ENCODE measurements at places on chromosomes 1 and 21.

- no peak for DNase-seq
Measured at GRCh38 chr1:228340686-228341449, 65.8 kb downstream of the TRIM11 start.

- peak; percentile 86 for DNase-seq
Measured at GRCh38 chr1:9438431-9439073, 100.7 kb upstream of the SLC25A33 start.

- DNase-seq: no peak
Measured at GRCh38 chr1:7929637-7930036, 11.0 kb downstream of the TNFRSF9 start.

DNA sequence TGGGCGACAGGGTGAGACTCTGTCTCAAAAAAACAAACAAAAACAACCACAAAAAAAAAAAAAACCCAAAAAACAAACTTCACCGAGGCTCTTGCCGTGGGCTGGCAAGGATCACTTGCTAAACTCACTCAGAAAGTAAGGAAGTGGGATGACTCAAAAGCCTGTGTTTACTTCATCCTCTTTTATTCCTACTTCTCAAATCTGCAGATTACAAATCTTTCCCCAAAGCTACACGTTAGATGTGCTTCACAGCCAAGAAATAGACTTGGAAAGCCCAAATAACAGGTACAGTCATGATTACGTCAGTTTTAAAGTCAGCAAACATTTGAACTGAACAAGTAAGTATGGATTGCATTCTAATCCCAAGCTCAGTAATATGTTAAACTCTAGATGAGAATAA lies 359.3 kb downstream of the ADGRL2 start:
- peak; percentile 83 for DNase-seq

DNA sequence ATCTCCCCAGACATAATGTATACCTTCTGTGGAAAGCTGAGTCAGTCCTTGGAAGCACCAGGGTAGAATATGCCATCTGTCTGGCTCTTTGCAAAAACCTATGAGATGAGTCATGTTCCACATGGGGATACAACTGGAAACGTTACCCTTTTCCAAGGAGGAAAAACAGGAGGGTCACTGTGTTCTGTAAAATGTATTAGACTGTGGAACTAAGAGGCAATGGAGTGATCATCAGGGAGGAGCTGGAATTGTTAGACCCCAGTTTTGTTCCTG lies 16.1 kb upstream of the PSMD4 start:
- peak; percentile 87 for DNase-seq

- DNase-seq: no peak
Measured at GRCh38 chr1:183246436-183246835, 60.4 kb downstream of the LAMC2 start.

DNA sequence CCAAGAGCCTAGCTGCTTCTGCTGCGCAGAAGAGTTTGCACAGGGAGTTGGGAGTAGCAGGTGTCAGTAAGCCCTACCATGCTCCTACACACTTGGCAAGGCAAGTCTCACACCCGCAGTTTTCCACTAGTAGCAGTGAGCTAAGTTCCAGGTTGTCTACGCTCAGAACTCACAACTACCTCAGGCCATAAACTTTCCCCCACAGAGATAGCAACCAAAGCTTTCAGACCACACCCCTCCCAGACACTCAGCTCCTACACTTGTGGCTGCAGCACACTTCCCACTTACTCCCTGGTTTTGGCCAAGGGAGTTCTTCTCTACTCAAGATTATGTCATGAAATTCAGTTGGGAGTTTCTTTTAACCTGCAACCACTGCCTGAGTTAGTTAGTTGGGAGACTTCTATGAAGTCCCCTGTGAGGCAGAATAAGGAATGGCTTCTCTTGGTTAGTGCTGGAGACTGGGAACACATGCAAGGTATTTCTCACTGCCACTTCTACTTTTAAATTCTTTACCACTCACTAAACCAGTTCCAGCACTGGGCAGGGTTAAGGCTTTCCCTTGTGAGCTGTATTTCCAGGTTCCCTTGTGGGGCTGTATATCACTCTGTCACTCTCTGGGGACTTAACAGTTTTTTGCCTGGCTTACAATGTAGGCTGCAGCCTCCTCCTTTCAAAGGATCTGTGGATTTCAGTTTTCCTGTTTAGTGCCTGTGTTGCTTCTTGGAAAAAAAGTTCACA lies 18.3 kb upstream of the MAB21L3 start:
- DNase-seq: no peak

GRCh38 chr21:27406300-27407009 lies 439.6 kb upstream of the ADAMTS5 start:
- peak; percentile 3 for DNase-seq

DNA sequence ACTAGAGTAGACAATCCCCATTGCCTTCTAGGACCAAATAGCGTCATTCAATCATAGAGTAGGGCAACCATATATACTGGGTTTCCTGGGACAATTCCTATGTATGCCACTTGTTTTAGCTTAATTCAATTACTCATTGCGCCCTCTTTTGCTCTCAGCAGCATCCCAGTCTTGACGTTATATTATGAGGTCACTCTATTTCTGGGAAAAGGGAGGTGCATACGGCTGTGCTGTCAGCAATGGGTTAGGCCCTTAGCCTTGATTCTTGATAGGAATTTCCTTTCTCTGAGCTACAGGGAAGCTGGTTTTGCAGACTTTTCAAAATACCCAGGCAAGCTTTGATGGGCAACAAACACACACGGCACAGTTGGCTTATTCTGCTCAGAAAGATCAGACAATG lies 4.4 kb upstream of the KAZN start:
- DNase-seq: no peak

DNA sequence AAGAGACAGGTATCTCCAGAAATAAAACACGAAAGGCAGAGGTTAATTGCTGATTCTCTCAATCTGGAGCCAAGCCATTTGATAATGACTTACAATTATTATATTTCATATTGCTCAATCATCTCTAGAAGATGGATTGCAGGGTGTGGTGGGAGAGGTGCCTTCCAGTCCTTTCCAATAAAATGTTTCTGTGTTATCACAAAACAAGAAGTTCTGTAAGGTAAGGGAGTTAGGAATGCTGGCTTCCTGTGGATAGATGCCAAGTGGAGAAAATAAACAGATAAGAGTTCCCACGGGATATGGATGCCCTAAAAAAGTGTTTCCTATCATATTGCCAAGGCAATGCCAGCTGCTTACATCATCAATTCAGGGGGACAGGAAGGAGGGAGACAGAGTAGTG lies 7.2 kb upstream of the CCN1 start:
- no peak for DNase-seq

- DNase-seq: no peak
Measured at GRCh38 chr1:18722270-18722669, 91.6 kb downstream of the PAX7 start.

DNA sequence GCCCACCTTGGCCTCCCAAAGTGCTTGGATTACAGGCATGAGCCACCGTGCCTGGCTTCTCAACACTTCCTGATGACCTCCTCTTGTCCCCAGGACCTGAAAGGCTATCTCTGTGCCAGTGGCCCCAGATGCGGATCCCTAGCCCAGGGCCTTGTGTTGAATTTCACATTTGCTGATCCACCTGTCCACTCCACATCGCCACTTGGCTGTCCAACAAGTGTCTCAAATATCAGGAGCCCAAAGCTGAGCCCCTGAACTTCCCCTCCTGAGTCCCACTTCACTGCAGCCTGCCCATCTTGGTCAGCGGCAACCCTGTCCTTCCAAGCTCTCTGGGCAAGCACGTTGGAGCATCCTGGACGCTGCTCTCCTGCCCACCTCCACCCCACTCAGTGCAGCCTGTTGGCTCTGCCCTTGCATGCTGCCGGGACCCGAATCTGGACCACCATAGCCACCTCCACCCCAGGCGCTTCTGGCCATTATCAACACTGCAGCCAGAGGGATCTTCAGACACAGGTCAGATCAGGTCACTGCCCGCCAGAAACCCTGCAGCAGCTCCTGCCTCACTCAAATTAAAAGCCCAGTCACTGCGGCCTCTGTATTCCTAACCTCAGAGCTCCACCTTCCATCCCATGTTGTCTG lies 352.5 kb upstream of the VAMP3 start:
- DNase-seq: no peak

DNA sequence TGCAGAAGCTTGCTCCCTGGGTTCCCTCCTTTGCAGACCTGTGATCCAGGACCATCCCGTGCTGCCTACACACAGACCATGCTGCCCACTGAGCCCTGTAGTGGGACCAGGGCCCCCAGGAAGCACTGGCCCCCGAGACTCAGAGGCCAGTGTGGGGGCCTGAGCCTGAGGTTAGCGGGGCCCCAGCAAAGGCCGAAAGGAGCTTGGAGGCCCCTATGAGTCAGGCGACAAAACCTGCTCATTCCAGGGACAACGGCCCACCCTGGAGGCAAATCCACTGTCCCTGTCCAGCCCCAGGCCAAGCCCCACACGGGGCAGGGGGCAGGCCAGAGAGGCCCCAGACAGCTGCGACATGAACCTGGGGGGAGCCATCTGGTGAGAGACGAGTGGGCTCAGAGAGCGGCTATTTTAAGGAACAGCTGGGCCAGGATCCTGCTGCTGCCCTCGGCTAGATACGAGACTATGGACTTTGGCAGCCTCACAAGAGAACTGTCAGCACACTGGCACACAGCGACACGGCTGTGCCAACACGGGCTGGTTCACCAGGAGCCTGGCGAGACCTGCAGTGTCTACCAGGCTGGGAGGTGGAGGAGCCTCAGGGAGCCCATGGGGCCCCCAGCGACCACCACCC lies 74.7 kb downstream of the ARHGEF16 start:
- DNase-seq: no peak

DNA sequence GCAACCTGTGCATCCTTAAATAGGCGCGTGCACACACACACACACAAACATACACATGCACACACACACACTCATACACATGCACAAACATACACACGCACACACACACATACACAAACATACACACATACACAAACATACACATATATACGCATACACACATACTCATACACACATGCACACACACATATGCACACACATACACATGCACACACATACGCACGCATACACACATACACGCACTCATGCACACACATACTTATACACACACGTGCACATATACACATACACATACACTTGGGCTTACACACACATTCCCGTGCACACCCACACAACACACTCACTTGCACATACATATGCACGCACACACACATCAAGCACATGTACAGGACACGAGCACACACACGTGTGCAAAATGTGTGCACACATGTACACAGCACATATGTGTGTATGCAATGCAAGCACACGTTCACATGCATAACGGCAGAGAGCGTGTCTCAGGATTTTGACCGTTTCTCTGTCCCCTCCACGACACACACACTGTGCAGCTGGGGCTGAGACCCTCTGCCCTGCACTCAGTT lies 84.5 kb downstream of the SIK1 start:
- no peak for DNase-seq

DNA sequence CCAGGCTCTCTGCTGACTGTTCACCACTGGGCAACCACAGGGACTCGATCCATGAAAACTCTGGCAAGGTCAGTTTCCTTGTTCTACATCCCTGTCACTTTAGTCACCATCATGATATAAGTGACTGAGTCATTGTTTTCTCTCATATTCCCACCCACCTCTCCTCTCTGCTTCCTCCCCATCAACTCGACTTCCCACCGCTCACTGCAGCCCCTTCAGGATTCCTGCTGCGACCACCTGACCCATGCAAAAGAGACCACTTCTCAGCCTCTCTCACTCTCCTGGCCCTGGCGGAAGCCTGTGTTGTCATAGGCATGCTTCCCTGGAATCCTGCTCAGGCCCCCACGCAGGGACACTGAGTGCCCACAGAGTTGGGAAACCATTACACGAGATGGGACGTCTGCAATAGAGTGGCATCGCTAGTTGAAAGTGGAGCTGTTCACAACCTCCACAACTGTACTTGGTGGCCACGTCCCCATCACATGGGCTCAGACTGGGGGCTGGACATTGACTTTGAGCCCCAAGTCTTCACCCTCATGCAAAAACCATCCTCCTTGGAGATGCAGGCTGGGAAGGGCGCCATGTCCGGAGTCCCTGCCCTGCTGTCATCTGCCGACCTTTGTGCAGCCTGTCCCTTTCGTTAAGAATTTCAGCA lies 1.8 kb upstream of the TFF2 start:
- DNase-seq: no peak

GRCh38 chr1:92739669-92740524 lies 45.0 kb downstream of the EVI5 start:
- no peak for DNase-seq

- no peak for DNase-seq
Measured at GRCh38 chr1:159474926-159475325, 35.4 kb downstream of the OR10J1 start.

- DNase-seq: peak; percentile 25
Measured at GRCh38 chr1:103109311-103109920, 1.1 kb upstream of the COL11A1 start.

DNA sequence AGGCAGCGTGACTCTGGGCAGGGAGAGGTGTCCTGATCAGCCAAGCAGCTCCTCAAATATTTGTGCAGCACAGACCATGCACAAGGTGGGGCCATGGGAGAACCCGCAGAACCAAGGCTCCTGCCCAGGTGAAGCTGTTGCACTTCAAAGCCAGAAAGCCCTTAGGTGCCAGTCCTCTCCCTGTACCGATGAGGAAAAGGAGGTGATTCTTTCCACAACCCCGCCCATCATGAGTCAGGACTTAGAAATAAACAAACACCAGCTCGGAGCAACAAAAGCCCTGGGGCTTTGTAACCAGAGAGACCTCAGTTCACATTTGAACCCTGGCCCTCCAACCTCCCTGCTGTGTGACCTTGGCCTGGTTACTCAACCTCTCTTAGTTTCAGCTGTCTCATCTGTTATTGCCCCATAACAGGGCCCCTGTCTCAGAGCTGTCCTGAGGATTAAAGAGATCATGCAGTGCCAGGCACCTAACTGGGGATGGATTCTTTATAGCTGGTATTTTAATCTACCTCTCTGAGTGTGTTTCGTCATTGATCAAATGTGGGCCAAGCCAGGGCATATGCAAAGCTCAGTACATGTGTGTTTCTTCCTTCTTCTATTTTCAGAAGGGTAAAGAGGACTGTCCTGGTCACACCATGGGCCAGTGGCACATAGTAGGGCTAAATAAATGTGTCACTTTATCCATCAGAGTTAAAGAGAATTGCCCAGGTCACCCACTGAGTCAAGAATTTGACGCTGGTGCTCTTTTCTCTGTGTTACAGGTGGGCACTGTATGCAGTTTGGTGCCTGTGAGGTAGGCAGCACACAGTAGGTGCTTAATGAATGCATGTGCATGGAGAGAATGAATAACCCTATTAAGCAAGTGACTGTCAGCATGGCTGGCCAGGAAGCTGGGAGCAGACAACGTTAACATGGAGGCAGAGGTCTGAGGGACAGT lies 1.4 kb downstream of the LDLRAD1 start:
- DNase-seq: no peak

- no peak for DNase-seq
Measured at GRCh38 chr1:68183895-68184294, 48.4 kb downstream of the WLS start.

- DNase-seq: no peak
Measured at GRCh38 chr21:36113647-36114428, 21.0 kb upstream of the CBR3 start.

Measured in astrocyte (in vitro differentiated cells and primary cell).